ENCODE measurements at places on chromosomes 11 and 22.

GRCh38 chr22:19137384-19138216, 6.5 kb downstream of the TSSK2 start:
- DNase-seq = no peak

- DNase-seq = no peak
These were observed 1434.7 kb downstream of the BRD1 start for GRCh38 chr22:48393041-48393370.

DNA sequence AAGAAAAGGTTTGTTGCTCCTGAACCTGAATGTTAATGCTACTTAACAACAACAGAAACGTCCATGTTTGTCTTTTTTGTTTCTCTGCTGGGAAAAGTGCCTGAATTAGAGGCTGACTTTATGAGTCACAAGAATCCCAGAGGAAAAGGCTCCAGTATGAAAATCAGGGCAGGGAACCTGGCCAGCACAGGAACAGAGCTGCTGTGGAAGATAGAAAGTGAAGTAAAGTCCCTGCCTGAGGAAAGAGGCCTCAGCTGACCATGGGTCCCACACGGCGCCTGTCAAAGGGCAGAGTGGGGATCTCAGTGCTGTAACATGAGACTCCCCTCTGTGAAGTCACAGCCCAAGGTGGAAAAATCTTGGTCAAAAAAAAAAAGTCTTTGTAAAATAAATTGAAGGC, 632.3 kb upstream of the CCDC90B start:
- no peak for DNase-seq

DNA sequence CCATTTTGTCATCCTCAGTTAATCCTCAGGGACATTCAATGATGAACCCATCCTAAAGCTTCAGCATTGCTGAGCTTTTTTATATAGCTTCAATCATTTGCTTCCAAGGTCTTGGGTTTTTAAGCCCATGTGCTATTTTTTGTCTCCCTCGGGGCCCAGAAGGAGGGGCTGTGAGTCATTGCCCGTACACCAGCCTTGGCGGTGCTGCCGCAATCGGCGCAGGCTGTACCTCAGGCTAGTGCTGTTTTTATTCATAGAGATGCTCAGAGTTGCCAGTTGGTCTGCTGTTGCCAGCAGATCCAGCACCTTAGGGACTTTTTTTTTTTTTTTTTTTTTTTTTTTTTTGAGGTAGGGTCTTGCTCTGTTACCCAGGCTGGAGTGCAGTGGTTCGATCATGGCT, 35.5 kb downstream of the ACO2 start:
- no peak for DNase-seq

- no peak for DNase-seq
These were observed 2.6 kb upstream of the GNAZ start for GRCh38 chr22:23067691-23068090.

DNA sequence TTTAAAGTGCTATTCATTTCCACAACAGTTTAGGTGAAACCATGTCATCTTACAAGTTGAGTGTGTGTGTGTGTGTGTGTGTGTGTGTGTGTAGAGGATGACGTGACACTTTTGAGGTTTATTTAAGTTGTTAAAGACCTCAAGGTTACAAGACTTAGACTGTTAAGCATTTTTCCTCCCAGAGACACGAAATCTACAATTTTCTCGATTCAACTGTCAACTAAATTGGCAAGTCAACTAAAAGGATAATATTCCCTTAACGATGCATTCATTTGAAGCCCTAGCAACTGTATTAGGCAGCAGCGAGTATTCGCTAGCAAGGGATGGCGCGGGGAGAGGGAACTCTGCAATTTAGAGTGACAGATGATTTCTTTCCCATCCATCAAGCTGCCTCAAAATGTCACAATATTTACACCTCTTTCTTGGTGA, 17.6 kb upstream of the BDNF start:
- DNase-seq = no peak

DNA sequence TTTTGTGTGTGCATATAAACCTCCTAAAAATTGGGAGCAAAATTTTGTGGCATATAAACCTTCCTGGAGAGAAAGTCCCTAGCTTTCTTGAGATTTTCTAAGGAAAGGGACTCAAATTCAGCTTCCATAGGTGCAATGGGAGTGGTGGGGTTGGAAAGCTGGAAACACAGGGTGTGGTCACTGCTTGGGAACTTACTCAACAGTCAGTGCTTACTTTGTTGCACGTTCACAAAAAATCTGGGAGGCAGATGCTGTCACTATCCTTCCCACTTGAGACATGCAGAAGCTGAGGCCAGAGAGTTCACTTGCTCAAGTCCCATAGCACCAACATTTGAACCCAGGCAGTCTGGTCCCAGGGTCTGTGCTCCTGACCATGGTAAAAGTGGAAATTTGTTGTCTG, 3.9 kb upstream of the CATSPERZ start:
- DNase-seq = no peak

- no peak for DNase-seq
These were observed 138.6 kb downstream of the KIRREL3 start for GRCh38 chr11:126861796-126862459.

DNA sequence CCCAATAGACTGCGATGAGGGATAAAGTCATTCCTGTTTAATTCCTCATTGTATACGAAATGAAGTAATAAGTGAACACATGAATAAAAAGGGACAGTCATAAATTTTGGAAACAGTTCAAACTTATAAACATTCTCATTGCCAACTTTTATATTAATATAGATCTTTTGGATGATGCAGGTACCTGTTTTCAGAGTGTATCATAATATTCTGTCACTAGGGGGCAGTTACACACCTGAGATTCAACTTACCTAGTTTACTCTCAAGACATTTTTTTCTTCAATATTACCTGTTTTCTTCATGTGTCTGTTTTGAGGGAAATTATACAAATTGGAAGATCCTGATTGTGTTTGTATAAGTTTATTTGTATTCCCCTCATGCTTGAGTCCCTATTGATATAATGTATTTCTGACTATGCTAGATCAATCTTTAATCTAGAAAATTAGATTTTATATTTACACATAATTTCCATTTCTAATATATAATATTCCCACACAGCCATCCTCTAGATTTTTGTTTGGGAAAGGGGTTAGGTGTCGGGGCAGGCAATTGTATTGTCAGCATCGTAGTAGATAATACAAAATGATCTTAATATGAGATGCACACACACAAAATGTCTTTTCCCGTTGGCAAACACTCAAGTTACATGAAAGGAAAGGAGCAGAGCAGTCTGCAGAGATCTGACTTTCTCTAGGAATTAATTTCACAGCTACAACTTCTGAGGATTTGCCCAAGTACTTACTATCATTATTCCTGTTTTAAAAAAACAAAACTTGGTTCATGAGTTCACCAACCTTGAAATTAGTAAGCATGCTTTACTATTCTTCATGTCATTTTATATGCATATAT, 18.4 kb downstream of the FDX1 start:
- peak; percentile 17 for DNase-seq

GRCh38 chr11:129767827-129768226, 47.8 kb upstream of the TMEM45B start:
- DNase-seq = no peak

GRCh38 chr11:1959786-1960185, 12.7 kb downstream of the MRPL23 start:
- no peak for DNase-seq

DNA sequence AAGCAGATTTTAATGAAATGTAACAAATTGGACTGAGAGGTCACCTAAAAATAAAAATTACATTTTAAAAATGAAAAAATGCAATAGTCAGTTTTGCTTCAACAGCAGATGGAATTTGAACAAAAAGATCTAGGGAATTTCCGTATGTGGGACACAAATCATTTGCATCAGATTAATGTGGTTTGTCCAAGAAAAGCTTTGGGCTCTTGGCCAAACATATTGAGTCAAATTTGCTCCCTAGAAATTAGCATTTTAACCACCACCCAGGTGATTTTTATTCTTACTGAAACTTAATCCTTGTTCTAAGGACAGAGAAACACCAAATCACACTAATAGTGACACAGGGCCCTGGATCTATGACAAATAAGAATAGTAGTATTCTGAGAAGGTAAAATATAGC, 1477.8 kb downstream of the FAM181B start:
- DNase-seq = no peak

- DNase-seq = no peak
These were observed 1341.5 kb downstream of the BRD1 start for GRCh38 chr22:48486134-48486532.

GRCh38 chr11:12963792-12964536, 45.2 kb upstream of the RASSF10 start:
- DNase-seq = peak; percentile 59

- DNase-seq = no peak
These were observed 33.0 kb downstream of the ATXN10 start for GRCh38 chr22:45704648-45705047.

GRCh38 chr11:69959461-69959860, 118.7 kb upstream of the ANO1 start:
- DNase-seq = no peak

- DNase-seq = no peak
These were observed 573.5 kb downstream of the TBC1D22A start for GRCh38 chr22:47335958-47336357.

- DNase-seq = no peak
These were observed 16.3 kb downstream of the FAT3 start for GRCh38 chr11:92240916-92241315.

- no peak for DNase-seq
These were observed 8.2 kb upstream of the P2RY2 start for GRCh38 chr11:73209892-73210291.

DNA sequence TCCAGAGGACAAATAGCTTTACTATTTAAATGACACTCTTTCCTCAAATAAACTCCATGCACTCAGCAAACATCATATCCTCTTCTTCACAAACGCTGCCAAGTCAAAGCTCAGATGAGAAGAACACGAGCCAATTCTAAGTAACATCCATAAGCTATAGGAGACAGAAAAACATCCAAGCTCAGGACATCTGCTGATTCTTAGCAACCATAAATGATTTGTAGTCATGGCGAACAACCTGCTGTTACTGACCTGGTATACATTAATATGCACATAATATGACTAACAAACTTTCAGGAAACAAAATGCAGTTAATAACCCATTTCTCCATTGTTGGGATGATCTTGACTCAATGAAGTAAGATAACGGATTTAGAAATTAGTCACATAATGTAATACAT, 6.7 kb downstream of the GALNT18 start:
- no peak for DNase-seq

- no peak for DNase-seq
These were observed 3.0 kb upstream of the MRGPRD start for GRCh38 chr11:68983801-68984200.

GRCh38 chr11:34345540-34345876, 12.3 kb downstream of the ABTB2 start:
- no peak for DNase-seq
